CD8-positive, alpha-beta T cell (primary cell): ENCODE measurements at places on chromosomes 11 and 22.
A peak's percentile ranks its signal among the peaks of the same experiment; 100 is the strongest.

DNA sequence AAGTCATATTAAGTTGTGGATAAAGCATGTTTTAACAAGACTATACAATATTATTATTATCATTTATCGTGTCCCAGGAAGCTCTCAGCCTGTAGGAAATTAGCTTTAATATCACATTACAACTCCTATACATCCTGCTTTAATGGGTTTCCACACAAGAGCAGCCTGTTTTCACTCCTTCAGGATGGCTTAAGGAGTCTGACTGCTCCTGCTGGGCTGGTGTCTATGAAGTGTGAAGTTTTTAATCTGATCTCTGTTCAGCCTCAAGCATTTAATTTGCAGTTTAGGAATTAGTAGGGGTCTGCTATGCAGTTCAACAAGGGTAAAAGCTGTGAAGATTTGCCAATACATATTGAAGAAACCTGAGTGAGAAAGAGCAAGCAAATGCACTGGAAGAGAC, 653.4 kb upstream of the LRRC4C start:
- no peak for DNase-seq

- no peak for DNase-seq
Observed at GRCh38 chr11:14768526-14769188, 123.4 kb downstream of the CYP2R1 start.

DNA sequence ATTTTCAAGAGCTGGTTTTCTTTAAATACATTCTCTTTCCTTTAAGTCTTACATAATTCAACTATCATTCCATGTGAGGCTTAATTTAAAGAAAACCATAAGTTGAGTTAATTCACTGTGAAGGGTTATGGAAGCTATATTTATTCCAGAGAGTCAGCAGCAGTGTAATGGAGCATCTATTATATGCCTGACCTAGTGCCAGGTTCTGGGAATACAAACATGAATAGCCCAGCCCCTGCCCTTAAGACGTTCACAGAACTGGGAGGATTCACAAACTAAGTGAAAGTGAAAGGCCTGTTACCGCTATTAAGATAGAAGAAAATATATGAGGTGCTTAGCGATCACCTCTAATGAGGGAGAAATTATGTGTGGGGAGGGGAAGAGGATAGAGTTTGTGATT, 408.9 kb upstream of the CCDC90B start:
- DNase-seq, result no peak

GRCh38 chr11:15884777-15885540, 471.4 kb downstream of the SOX6 start:
- no peak for DNase-seq

DNA sequence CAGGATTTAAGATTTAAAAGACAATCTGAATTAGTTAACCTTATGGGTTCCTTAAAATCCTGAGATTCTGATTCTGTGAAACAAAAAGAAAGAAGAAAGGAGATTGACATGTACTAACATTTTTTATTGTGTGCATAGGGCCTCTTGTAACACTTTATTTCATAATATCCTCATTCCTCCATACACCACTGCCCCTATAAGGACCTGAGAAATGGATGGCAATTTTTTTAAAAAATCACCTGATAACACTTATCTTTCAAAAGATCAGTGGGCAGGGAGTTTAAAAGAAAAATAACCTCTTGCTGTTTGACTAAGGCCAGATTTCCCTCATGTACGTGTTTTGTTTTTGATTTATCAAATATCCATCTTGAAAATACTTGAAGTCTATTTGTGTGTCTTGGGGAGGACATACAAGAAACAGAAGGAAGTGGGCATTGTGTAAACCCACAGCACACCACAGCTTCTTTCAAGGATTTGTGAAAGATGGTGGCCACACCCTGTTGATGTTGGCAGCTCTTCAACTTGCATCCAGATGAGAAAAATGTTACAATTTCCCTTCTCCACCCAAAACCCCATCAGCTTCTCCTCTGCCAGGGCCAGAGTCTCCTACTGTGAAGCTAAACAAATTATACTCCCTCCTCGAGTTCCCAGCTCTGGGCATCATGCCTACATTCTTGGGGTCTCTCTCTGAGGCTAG, 35.0 kb upstream of the MPEG1 start:
- DNase-seq, result no peak

DNA sequence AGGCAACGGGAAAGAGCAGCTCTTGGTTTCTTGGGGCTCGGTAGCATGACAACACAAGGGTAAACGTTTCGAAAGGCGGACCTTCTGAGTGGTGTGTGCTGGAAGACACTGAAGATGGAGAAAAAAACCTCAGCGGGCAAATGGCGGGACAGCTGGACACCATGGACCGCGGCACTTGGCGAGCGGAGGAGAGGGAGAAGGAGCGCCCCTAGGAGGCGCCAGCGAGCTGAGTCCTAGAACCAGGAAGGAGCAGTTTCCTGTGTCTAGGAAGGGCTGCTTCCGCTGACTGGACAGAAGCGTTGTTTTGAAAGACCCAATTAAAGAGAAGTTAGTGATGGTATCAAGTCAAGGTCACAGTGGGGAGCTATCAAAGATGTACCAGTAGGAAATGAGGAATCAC, 44.0 kb upstream of the OPCML start:
- no peak for DNase-seq

- peak; percentile 69 for DNase-seq
Observed at GRCh38 chr11:128345316-128345715, 242.0 kb downstream of the ETS1 start.

DNA sequence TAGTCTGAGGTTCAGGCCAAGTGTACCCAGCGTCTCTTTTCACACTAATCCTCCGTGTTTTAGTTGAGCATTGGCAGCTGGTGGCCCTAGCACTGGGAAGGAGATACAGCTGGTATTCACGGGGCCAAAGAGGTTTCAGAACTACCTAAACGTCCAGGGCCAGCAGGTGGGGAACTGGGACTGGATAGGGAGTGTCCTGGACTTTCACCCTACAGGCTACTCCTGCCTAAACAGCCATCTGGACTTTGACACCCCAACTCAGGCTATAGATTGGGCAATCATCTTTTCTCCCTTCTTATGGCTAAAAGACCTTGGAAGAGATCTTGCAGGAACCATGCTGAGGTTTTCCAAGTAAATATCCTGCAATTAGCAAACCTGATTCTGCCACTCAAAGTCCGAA, 2.8 kb downstream of the SPON1 start:
- no peak for DNase-seq

DNA sequence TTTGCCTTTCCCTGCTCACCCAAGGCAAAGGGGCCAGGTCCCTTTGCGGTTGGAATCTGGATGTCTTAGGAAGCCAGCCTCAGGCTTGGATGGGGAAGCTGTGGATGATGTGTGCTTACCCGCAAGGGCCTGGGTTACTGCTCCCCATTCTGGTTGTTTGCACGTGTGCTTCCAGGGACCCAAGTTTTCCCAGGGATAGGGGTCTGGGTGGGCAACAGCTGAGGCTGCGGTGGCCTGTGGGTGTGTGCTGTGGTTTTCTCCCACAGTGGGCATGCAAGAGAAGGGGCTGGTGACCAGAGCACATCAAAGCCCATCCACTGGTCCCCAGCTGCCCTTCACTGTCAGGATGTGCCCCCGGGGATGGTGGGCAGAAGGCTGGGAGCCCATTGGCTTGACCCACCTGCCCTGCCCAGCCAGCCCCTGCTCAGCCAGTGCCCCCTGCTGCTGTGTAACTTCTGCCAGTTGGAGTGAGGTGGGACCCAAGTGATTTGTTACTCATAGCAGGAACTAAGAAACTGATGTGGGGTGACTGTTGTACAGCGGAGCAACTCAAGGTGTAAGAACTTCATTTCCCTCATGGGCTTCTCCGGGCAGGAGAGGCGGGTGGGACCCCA, 3.3 kb downstream of the CAPN5 start:
- DNase-seq, result no peak

GRCh38 chr22:41417622-41418390, 28.8 kb downstream of the TOB2 start:
- no peak for DNase-seq

GRCh38 chr11:115767883-115768282, 263.7 kb upstream of the CADM1 start:
- DNase-seq, result no peak

- DNase-seq, result no peak
Observed at GRCh38 chr22:43109921-43110443, 568 bp upstream of the BIK start.

DNA sequence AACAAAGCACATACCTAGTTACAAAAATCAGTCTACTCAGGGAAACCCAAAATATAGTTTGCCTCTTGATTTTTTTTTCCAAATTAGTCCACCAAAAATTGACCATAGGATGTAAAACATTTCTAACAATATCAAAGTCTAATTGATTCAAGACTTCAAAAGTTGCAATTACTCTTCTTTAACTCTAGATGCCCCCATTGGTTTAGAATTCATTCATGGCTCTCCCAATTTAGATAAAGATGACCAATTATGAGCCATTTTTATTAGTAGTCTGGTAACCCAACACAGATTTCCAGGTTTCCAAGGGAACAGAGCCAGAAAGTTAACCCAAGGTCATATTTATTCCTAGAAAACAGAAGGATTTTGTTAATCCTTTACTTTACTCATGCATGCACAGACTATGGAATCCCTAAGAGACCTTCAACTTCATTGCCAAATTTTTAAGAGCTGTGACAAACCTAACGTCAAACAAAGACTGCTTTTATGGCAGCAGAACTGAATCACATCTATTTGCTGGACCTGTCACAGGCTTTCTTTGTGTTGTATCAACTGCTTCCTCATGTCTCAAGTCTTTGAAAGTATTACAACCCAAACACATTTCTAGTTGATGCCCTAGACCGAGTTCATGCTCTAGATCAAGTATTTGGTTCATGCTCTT, 55.3 kb downstream of the C22orf42 start:
- peak; percentile 45 for DNase-seq

DNA sequence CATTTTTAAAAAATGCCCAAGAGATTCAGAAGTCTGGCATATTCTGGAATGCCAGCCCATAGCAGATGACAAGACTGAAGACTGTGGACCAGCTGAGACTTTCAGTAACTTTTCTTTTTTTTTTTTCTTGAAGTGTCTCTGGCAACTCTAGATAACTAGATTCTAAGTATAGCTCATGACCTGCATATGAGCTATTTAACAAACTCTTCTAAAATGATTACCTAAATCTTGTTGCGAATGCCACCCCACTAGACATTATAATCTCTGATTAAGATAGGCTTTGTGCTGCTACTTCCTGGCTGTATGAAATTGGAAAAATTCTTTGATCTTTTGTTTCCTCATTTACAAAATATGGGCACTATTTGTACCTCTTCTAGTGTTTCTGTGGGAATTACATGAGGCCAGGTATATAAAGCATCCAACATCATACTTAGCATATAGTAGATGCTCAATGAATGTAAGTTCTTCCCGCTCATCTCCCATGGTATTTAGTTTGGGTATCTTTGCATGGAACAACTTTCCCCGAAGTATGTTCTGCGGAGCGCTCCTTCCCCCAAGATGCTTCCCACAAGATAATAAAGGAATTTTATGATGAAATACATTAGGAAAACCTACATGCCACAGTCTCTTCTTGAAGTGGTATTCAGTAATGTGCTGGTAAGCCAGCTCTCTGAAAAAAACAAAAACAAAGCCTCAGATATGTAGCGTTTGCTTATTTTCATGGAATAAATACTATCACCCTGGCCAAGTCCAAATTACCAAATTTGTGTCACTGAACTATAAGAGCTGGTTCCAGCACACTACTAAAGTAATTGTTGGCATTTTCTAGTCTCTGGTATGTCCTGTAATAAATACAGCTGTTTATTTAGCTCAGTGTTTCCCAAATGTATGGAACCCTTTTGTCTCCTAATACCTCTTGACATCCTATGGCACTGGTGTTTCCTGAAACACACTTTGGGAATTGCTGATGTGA, 86.8 kb upstream of the TIMP3 start:
- DNase-seq, result no peak

- DNase-seq, result peak; percentile 73
Observed at GRCh38 chr11:117823294-117823945, 1.1 kb downstream of the FXYD2 start.

DNA sequence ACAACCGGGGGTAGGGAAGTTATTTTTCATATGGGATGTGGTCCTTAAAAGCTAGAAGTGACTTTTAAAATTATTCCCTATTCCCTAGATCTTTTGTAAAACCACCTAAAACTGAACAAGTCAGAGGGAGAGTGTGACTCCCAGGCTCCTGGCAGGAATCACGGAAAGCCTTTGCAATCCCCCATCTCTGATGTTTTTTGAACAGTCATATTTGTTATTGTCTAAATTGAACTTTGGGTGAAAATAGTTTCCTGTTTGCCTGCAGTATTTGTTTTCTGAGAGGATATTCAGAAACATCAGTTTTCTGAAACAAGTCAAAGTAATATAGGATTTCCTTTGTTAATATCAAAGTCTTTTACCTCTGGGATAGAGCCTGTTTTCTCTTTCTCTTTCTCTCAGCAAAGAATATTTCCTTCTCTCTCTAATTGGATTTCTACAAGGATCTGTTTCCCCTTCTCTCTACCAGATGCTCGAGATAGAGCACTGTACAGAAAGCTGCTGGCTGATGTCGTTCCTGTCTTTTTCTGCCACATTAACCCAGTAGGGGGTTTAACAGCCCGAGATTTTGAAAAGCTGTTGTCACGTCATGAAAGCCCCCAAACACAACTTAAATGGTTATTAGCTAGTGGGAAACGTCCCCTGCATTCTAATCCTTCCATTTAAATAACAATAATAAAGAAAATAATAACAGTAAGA, 132.2 kb upstream of the PITPNB start:
- no peak for DNase-seq

GRCh38 chr11:74909812-74910211, 39.1 kb downstream of the XRRA1 start:
- no peak for DNase-seq

DNA sequence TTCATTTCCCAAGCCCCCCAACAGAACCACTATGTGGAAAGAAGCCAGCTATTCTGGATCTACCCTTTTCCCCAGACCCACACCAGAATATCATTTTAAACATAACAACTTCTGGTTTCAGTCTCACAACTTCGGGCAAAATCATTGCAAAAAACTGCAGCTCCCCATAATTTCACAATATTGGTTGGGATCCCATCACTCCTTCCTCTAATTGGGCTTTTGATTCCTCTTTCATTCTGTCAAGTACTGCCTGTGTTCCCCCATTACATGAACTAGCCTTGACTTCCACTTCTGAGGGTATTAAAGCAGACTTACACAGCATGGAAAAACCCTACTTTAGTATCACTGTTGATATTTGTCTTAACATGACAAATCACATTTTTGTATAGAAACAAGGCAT, 4.1 kb upstream of the APOL3 start:
- no peak for DNase-seq

DNA sequence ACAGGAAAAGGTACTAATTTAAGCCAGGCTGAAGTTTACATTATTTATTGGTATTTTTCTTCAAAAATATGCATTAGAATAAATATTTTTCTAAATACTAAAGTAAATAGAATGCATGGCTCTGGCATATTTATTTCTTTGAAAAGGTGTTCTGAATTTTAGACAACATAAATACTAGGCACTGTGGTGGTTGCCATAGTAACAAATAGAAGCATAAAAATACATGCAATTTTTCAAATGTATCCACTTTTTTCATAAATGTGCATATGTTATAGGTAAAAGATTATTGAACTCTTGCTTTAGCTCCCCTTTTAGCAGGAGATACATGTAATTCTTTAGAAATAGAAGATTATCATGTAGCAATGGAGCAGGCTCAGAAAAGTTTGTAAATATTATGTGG, 18.4 kb downstream of the DCDC1 start:
- DNase-seq, result no peak
